IPS DF 19.7 (cell line): ENCODE measurements at places on chromosomes 3 and 15.

DNA sequence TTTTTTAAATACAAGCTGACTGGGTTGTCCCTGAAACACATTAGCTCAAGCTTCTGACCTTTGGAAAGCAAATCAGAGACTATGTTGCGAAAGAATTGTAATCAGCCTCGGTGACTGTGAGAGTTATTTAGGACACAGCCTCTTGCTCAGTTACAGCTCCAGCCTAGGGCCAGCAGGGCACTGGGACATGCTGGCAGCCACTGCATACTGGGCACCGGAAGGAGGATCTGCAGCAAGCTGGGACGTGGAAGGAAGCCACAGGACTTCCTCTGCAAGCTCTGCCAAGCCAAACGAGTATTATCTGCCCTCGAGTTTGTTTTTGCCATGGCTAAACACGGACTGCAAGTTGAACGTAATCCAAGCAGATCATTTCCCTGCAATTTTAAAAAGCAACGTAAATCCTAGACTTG lies 24.4 kb upstream of the COPG1 start:
- no peak for DNase-seq

GRCh38 chr3:141387516-141387915 lies 19.2 kb downstream of the ZBTB38 start:
- no peak for DNase-seq

- no peak for DNase-seq
Observed at GRCh38 chr3:195416795-195417194, 26.0 kb downstream of the ACAP2 start.

DNA sequence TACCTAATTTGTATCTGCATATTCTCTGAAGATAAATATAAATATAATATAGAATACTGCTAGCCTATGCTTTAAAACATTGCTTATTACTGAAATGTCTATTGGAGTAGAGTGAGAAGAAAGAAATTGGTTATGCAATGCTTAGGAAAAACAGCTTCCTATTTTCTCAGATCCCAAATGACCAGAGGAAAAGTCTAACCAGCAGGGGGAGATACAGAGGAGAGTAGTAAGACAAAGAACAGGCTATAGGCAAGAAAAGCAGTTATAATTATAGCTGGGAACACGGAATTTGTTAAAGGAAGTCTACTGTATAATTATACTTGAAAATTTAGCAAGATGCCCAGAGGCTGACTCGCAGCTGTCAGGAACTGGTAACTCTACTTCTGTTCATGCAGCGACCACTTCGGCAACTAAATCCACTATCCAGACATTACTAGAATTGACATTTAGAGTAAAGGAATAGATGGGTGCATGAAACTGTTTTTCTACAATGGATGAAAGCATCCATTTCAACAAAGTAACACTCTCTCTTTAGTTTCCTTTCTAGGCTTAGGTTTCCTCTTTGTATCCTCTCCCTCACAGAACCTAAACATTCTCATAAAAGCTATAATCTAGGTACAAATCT lies 97.2 kb downstream of the TBC1D5 start:
- DNase-seq: no peak

DNA sequence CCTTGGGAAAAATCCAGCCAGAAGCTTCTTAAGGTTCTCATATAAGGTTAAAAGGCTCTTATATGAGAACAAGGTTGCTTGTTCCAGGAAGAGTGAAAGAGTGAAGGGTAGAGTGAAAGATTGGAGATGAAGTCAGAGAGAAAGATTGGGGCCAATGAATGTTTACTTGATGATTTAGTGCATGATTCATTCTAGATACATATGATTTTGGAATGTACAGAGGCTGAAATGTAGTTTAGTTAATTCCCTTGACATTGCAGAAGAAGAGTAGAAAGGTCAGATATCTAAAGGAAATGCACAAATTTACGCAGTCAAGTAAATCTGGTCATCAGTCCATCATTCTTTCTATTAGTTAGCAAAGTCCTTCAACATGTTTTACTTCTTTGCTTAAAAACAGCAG lies 619.8 kb upstream of the ZNF717 start:
- DNase-seq: no peak

GRCh38 chr15:84832448-84833040 lies 15.4 kb downstream of the ALPK3 start:
- no peak for DNase-seq

GRCh38 chr15:86235667-86236066 lies 156.0 kb downstream of the AGBL1 start:
- DNase-seq: no peak

GRCh38 chr3:186385856-186386602 lies 24.0 kb upstream of the DGKG start:
- DNase-seq: no peak

DNA sequence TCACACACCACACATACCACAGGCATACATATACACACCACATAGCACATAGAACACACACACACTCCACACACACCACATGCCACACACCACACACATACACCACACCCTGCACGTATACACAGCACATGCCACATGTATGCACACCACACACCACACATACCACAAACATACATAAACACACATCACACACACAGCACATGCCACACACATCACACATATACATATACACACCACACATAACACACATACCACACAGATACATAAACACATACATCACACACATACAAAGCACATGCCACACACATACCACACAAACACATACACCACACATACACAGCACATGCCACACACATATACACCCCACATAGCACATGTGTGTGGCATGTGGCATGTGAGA lies 171.1 kb downstream of the OR4M2 start:
- no peak for DNase-seq

DNA sequence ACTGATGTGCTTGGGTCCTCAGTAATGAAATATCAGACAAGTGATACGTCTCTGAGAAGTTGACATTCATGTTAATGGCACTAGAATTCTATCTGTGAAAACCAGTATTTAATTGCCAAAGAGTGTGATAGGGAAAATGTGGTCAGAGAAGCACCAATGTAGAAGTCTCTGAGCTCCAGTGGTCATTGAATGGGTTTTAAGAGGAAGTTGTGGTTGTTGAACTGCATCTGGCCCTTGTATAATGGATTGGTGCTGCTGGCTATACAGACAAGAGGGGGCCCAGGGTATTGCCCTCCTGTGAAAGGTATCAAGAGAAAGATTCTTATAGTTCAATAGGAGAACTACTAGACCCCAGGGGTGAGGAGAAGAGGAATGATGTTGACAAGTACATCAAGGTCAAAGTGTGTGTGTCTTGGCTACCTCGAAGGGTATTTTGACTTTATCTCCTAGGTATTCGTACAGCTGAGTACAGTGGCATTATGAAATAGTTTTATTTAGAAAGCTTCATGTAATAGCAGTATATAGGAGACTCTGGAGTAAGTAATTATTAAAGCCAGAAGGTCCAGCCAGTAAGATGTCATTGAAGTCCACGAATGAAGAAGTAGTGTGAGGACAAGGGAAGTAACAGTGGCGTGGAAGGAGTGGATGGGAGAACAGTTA lies 47.1 kb downstream of the CHD2 start:
- DNase-seq: no peak

DNA sequence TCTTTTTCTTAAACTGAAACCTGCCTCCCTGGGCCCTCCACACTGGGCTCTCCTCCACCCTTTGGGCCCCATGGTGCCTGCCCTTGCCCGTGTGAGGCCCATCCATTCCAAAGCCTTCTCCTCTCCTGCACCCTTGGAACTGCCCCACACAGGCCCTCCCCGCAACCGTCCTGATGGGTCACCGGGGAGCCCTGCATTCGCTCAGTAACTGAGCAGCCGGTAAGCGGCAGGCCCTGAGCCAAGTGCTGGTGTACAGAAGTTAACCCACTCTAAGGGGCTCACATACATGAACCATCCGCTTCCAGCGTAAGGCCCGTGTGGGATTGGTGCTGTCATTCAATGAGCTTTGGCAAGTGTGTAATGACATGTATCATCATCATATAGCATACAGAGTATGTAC lies 5.4 kb upstream of the LRRC15 start:
- no peak for DNase-seq

DNA sequence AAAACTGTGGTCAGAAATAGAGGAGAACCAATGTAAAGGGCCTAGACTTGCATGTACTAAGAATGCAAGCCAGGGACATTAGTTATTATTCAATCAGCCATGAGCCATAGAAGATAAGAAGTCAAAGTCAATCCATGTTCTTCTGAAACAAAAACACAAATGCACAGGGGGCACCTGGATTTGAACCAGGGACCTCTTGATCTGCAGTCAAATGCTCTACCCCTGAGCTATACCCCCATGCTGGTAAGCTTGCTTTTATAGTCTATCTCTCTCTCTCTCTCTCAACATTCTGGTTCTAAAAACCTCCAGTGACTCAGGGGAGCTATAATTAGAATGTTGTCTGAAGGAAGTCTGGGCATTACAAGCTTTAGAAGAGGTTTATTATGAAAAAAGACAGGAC lies 85.6 kb upstream of the ACP3 start:
- no peak for DNase-seq

- DNase-seq: no peak
Observed at GRCh38 chr3:66039590-66039887, 821 bp upstream of the MAGI1 start.

GRCh38 chr15:60423537-60423936 lies 25.8 kb upstream of the ANXA2 start:
- DNase-seq: peak; percentile 9

DNA sequence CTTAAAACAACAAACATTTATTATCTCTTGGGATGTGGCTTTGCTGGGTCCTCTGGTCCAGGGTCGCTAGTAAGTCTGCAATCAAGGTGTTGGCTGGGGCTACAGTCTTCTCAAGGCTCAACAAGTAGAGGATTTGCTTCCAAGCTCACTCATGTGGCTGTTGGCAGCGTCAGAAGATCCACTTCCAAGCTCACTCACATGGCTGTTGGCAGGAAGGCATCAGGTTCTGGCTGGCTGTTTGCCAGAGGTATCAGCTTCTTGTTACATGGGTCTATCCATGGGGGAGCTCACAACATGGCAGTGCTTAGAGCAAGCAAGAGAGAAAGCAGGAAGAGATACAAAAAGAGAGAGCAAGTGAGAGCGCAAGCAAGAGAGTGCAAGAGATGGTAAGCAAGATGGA lies 15.0 kb upstream of the BNC1 start:
- no peak for DNase-seq

DNA sequence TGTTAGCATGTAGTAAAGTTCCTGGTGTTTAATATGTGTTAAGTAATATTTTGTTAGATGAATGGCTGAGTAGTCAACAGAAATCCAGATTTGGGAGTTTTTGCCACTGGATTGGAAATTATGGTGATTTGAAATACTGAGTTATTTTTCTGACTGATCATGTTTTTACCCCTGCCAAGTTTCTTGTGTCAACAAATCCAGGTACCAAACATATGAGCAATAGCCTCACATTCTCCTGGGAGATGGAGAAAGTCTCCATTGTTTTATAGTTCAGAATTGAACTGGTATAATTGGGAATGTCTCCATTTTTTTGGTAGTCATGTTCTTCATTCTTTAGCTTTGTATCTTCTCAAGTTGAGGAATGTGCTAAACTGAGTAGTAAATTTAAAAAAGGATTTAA lies 767.2 kb upstream of the LMCD1 start:
- DNase-seq: no peak

- no peak for DNase-seq
Observed at GRCh38 chr3:97816811-97817210, 5.0 kb upstream of the CRYBG3 start.

DNA sequence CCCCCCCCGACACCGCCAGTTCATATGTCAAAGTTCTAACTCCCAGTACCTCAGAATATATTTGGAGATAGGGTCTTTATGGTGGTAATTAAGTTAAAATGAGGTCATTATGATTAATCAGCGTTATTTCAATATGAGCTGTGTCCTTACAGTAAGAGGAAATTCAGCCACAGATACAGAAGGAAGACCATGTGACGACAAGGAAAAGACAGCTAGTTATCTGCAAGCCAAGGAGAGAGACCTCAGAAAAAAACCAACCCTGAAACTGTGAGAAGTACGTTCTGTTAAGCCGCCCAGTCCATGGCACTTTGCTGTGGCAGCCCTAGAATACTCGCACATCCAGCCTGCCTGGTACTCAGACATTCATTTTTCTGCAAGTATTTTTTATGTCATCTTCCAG lies 62.3 kb upstream of the ARL8B start:
- no peak for DNase-seq

- no peak for DNase-seq
Observed at GRCh38 chr3:77014226-77014625, 25.7 kb upstream of the ROBO2 start.

DNA sequence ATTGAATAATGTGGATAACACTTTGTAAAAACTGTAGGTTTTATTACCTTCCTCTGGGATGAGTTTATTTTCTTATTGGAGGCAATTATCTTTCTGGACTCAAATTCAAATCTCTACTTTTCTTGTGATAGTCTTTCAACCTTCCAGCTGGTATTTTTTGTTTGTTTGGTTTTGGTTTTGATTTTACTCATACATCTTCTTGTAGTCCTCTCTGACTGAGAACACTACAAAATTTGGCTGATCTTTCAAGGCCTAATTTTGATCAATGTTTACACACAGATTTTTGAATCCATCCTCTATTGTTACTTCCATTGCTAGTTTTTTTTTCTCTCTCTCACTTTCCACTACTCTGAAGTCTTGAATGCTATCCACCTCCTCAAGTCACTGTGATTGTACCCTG lies 303.8 kb upstream of the NECTIN3 start:
- DNase-seq: no peak

DNA sequence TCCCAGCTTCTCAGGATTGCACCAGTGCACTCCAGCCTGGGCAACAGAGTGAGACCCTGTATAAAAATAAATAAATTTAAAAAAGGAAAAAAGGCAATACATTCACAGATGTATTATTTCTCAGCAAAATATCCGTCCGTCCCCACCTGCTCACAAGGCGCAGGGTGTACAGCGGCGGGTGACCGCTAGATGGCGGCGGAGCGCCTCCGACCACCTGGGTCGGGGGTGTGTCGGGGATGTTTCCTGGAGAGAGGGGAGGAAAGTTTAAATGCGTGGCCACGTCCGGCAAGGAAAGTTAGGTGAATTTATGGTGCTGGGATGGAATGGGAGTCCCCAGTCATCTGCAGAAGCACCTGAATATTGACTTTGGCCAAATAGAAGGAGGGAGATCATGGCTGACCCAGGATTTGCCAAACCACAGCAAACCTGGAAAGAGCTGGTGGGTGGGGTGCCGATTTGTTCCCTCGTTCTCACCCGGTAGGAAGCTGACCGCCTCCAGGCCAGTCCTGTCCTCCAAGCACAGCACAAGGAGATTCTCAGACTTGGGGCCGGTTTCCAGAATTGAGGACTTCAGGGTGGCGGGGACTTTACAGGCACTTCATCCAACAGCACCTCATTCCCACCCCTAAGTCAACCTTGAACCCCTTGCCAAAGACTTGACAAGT lies 88.3 kb downstream of the TMEM266 start:
- no peak for DNase-seq

DNA sequence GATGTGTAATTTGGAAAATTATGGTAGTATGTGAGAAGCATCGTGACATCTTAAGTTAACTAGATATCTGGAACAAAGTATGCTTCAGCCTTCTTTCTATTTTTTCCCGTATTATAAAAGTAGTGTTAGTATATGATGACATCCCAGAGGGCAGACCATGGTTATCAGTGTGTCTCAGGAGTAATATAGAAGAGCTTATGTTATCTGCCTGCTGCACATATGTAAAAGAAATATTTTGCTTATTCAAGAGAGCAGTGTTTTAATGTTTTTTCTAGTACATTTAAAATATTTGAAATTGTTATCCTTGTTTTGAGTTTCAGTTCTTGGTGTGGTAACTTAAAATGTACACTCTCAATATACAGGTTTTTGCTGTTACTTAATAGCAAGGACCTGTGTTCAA lies 24.1 kb downstream of the PLCL2 start:
- no peak for DNase-seq
